ENCODE measurements at places on chromosomes 2 and 18. TPM values are rescaled to one million over a fixed set of nuclear protein-coding genes. Genes with fewer than 3 reads are reported as not detected.

EGR4 gene
- total RNA-seq: 0.27 TPM

CNTNAP5 gene
- not detected for total RNA-seq

SERPINB3 gene
- total RNA-seq: not detected

SLC38A11 gene
- total RNA-seq: not detected

PROM2 gene
- total RNA-seq: 1.4 TPM

TUBA4B gene
- total RNA-seq: not detected

PLEK gene
- 3.9 TPM for total RNA-seq

Measured in T-helper 1 cell treated with Interleukin-12 subunit alpha and Interleukin-12 subunit beta and Interleukin-4 antibody, amounts not matched to agents 30 ng/mL and 1 ng/mL, for 36 hours (primary cell).